ENCODE measurements at places on chromosomes 11 and 22.

DNA sequence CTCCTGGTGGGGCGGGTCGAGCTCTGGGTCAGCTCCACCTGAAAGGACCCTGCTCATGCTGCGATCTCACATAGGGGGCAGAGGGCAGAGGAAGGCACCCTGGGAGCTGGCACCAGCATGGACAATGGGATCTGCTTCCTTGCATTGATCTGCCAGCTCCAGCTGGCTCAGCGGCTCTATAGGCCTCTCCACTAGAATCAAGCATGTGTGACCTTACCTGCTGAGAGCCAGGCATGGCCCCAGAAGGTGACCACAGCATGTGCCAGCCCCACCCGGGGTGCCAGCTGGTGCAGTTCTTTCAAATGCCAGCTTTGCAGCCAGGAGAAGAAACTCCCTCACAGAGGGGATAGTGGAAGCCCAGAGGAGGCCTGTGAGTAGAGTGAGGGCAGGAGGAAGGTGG lies 22.0 kb upstream of the KLHL35 start:
- no peak for DNase-seq

DNA sequence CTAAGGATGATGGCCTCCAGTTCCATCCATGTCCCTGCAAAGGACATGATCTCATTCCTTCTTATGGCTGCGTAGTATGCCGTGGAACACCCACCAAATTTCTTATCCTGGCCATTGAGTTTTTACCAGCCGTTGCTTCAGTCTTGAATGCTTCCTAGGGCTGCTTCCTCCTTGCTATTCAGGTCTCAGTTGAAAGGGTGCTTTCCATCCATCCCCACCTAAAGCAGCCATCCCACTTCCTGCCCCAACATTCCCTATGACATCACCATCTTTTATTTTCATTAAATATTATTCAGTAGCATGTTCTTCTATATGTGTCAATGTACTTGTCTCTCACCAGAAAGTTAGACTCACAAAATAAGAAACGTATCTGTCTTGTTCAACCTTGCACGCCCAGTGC lies 40.7 kb upstream of the SLN start:
- DNase-seq: no peak

DNA sequence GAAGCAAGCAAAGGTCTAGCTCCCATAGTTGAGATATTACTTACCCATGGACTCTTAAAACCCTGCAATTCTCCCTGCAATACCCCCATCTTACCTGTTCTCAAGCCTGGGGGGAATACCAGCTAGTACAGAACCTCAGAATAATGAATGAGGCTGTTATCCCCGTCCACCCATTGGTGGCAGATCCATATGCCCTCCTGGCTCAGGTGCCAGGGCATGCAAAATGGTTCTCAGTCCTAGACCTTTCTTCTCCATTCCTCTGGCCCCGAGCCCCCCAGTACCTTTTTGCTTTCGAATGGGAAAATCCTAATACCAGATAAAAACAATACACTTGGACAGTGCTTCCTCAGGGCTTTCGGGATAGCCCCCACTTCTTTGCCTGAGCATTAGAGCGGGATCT lies 86.4 kb downstream of the PIWIL4 start:
- no peak for DNase-seq

DNA sequence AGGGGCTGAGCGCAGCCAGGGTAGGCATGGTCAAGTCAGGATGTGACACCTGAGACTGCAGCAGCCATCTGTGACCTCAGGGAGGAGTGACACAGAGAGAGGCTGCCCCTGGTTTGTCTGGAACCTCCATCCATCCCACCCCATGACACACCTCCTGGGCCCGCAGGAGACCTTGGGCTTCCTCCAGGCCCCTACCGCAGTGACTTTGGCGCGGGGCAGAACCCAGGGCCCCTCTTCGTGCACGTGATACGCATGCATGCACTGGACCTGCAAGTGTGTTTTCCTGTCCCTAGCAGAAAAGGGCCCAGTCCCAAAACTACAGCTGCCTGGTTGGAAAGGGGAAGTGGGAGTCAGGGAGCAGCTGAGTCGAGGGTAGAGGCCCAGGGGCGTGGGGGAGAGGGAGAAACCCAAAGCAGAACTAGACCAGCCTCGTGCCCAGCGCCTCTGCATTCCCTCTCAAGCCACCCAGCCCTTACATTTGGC lies 7.9 kb upstream of the CYTH4 start:
- peak; percentile 51 for DNase-seq

DNA sequence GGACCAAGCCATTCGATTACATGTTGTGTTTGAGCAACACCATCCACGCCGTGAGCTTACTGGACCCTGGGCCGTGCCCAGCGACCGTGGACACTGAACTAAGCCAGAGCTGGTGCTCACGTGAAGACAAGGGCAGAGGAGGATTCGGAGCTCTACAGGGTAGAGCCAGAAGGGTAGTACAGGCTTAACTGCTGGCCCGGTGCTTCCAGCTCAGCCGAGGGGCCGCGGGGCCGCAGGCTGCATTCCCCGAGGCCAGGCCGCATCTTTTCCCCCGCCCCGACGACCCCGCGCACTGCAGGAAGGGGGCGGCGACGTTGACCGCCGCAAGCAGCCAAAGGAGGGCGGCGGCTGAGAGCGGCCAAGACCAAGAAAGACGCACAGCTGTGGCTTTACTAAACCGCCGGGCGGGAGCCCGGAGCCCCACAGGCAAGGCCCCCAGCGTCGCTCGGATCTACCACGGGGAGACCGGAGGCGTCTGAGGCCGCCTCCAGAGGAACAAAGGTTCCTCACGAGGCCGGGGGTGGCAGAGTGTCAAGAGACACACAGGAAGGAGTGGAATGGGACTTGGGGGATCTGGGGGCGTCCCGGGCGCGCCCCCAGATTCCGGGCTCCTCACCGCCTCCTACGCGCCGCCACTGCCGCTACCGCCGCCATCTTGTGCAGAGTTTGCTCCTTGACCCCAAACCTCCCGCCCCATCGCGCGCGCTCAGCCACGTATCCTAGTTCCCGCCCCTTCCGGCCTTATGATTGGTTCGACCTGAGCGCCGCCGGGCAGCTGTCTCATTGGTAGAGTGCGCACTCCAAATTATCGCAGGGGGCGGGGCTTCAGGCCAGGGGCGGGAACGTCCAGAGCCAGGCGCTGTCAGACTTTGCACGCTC lies at the start of gene GANAB:
GANAB (minus strand) TSS at position 668 of the 879 bp plus-strand sequence; CDS start at position 654, 14 bp downstream.
- peak; percentile 87 for DNase-seq

GRCh38 chr11:95252586-95252985 lies 21.6 kb upstream of the SESN3 start:
- no peak for DNase-seq

DNA sequence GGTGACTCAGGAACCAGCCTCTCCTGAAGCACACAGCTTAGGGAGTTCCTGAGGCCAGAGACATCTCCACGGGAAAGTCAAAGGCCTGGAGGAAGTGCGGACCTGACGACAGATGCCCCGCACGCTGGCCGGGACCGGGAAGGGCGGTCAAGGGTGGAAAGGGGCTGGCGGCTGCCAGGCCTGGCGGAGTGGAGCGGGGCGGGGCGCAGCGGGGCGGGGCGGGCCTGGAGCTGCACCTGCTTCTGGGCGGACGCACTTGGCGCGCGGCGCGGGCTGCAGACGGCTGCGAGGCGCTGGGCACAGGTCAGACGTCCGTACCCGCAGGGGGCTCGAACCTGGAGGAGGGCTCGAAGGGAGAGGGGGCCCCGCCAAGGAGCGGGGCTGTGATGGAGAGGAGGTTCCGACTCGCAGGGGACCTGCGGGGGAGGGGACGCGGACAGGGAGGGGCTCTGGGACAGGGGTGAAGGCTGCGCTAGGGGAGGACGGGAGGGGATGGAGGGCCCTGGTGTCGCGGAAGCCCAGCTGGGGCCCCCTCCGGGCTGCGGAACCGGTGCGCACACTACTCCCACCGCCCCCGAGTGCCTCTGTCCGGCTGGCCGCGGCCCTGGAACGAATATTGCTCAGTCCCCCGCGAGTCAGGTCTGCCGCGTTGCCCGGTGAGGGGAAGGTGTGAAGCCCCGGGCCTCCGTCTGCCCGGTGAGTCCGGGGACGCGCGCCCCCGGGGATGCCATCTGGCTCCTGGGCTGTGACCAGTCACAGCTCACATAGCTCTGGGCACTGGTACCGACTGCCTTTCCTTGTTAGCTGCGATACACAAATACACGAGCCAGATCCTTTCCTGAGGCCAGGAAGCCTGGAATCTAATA lies at the start of gene TMEM45B:
TMEM45B (plus strand) TSS at position 253 of the 866 bp plus-strand sequence. CDS start 36,635 bp downstream, outside the sequence.
- no peak for DNase-seq

DNA sequence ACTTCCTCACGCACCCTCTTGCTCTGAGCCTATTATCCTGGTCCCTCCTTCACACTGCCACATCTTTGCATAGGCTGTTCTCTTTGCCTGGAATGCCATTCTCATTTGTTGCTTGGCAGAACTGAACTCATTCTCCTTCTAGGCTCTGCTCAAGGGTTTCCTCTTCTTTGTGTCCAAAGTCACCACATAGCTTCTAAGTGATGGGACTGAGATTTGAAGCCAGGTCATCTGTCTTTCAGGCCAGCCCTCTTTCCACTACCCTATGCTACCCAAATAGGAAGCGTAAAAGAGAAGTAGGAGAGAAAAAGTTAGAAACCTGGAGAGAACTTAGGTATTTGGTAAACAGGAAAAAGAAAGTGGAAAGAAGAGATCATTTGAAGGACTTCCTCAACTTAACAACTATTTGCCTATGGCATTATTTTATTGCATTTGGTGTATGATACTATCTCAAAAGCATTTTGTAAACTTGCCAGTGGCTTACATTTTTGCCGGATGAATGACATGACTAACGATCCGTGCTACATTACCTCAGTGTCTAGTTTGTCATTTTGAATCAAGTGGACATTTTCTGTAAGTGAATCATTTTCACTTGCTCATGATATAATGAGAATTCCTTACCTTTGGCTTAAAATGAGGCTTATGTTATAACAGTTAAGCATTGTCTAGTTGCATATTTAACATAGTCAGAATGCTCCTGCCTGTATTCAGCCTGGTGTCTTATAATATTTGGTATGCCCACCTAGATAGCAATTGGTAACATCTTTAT lies 18.5 kb downstream of the NF2 start:
- DNase-seq: peak; percentile 33

DNA sequence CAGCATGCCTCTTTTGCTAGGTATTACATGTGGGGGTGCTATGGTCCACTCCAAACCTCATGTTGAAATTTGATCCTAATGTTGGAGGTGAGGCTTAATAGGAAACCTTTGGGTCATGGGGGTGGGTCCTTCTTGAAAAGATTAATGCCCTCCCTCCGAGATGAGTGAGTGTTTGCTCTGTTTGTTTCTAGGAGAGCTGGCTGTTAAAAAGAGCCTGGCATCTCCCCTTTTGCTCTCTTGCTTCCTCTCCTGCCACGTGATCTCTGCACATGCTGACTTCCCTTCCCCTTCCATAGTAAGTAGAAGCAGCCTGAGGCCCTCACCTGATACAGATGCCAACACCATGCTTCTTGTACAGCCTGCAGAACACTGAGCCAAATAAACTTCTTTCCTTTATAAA lies 104.5 kb downstream of the FAT3 start:
- no peak for DNase-seq

GRCh38 chr22:47797342-47797945 lies 1035.0 kb downstream of the TBC1D22A start:
- DNase-seq: no peak

- DNase-seq: no peak
Measured at GRCh38 chr22:23102002-23102655, 31.8 kb downstream of the GNAZ start.

All from GF-D8 (cell line).